ENCODE measurements at places on chromosomes 7 and 10. TPM values are rescaled to one million over a fixed set of nuclear protein-coding genes. Genes with fewer than 3 reads are reported as not detected.
A peak's percentile ranks its signal among the peaks of the same experiment; 100 is the strongest.

CRTAC1 gene
- total RNA-seq, result not detected

ITGB1 gene
- total RNA-seq, result 82.9 TPM

MSANTD7 gene
- total RNA-seq, result 26.9 TPM

RPEL1 gene
- not detected for total RNA-seq

PRPS1L1 gene
- not detected for total RNA-seq

DNA sequence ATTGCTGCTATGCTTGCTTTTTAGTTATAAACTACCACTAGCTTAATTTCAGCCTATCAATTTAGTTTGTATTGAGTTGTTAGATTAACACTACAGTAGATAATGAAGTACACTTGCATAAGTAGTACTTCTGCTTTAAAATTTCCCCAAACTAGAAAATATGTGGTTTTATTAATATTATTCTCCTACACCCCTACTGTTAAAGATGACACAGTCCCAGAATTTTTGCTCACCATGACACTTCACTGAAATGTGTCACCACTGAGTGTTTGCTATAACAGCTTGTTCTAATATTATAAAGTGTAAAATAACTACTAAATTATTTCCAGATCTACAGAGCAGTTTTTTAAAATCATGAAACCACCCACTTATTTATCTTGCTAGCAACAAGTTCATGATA, 31.6 kb downstream of the RHEB start:
- H3K27me3 ChIP-seq, result no peaks in the 10 kb centered on the region
- H3K36me3 ChIP-seq, result peaks cover 76% of the 10 kb centered on the region
- no peak overlapping the region for H3K27ac ChIP-seq
- no peak overlapping the region for H3K4me3 ChIP-seq
- no peak for DNase-seq
- H3K4me1 ChIP-seq, result no peaks in the 10 kb centered on the region

DNA sequence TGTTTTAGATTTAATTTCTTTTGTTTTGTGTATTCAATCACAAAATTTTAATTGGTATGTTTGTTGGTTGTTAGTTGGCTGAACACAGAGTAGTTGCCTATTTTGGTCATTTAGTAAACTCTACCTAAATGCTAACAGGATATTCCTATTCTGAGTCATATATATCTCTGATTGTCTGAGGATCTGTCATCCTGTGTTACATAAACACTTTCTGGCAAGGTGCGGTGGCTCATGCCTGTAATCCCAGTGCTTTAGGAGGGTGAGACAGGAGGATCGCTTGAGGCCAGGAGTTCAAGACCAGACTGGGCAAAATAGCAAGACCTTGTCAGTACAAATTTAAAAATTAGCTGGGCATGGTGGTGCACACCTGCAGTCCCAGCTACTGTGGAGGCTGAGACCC, 178.6 kb downstream of the PLCE1 start:
- no peaks in the 10 kb centered on the region for H3K4me1 ChIP-seq
- H3K4me3 ChIP-seq, result no peak overlapping the region
- no peak for DNase-seq
- H3K27ac ChIP-seq, result no peak overlapping the region

GRCh38 chr7:34463830-34464229, 194.2 kb upstream of the NPSR1 start:
- DNase-seq, result no peak
- H3K4me3 ChIP-seq, result no peak overlapping the region
- no peaks in the 10 kb centered on the region for H3K27me3 ChIP-seq
- no peak overlapping the region for H3K27ac ChIP-seq
- no peaks in the 10 kb centered on the region for H3K4me1 ChIP-seq

DNA sequence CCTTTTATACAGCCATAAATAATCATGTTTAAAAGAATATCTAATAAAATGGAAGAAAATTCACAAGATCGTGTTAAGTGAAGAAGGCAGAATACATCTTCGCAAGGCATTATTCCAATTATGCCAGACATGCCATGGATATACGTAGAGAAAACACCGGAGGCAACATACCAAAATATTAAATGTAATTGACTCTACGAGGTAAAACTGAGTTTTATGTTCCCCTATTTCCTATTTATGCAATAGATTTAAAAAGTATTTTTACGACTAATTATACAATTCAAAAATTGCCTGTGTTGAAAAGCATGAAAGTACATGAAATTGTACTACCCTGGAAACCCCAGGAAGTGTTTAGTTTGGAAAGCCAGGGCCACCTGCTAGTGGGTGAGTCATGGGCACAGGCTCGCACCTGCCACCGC, 936 bp upstream of the REPIN1 start:
- H3K4me1 ChIP-seq, result peaks cover 43% of the 10 kb centered on the region
- peak overlapping the region; percentile 83 for H3K4me3 ChIP-seq
- no peaks in the 10 kb centered on the region for H3K27me3 ChIP-seq

- DNase-seq, result no peak
- H3K36me3 ChIP-seq, result no peaks in the 10 kb centered on the region
- no peak overlapping the region for H3K4me3 ChIP-seq
- no peak overlapping the region for H3K27ac ChIP-seq
These were observed 863 bp downstream of the CALD1 start for GRCh38 chr7:134780166-134780828.

DNA sequence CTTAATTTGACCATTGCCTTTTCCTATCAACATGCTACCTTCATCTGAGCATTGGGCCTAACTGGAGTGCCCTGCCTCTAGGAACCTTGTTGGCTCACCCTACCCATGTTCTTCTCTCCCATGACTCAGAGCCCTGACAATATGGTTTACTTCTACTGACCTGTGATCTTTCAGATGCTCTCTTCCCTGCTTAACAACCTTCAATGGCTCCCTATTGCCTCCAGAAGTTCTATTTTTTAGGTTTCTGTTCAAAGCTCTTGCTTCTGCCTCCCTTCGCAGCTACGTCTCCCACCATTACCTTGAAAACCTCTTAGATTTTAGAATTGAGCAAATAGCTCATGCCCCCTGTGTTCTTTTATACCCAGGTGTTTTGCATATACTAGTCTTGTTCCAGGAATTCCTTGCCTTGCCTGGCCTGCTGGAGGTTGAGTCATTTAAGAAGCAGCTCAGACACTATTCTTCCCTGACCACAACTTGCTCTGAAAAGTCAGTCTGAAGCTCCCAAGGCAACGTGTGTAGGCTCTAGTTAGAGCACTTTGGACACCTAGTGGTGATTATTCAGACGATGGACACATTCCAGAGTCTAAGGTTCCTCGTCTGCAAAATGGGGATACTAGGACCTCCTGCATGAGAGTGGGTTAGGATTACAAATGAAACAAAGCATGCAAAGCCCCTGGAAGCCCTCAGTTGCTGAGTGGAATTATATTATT, 64.4 kb upstream of the EMX2 start:
- H3K27ac ChIP-seq, result no peak overlapping the region
- H3K36me3 ChIP-seq, result no peaks in the 10 kb centered on the region
- H3K27me3 ChIP-seq, result no peaks in the 10 kb centered on the region
- DNase-seq, result no peak

DNA sequence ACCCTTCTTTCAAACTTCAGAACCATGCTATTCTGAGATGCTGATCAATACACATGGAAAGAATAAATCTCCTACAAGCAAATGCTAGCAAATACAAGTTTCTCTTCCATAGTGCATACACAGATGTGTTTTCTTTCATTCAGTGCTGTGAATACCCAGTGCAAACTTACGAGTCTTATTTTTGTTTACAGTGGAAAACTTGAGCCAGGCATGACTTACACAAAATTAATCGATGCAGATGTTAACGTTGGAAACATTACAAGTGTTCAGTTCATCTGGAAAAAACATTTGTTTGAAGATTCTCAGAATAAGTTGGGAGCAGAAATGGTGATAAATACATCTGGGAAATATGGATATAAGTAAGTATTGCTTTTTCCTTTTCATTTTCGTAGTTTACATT, 48.8 kb downstream of the PNLIPRP3 start:
- no peak overlapping the region for H3K4me3 ChIP-seq
- H3K27ac ChIP-seq, result no peak overlapping the region
- no peaks in the 10 kb centered on the region for H3K36me3 ChIP-seq

DNA sequence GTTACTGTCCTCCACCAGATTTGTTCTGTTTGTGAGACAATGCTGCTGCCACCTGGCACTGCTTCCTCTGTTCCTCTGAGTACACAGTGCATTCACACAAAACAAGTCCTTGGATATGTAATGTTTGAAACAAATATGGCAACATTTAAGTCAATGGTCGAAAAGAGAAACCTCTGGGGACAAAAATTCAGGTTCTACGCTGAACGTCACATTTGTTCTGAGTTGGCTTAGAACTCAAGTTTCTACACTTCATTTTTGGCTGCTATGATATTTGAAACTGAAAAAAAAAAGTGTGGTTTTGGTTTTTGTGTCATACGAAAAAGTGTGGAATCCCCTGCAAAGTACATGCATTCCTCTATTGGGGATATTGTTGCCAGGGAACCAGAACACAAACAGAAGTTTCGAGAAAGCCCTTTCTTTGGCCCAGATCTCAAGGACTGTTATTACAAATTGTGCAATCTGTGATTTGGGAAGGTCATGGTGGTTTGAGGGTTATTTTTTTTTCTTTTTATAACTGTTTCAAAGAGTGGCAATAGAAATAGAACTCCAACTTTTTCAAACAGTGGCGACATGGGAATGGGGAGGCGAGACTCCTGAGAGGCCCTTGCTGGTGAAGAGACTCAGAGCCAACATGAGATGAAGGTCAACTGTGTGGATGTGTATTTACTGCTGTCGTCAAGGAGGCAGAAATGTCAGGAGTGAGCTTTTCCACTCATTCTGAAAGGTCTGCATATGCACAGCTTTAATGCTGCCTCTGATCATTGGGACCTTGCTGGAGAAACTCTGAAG, 127.5 kb downstream of the CUBN start:
- H3K4me1 ChIP-seq, result peaks cover 28% of the 10 kb centered on the region
- no peak overlapping the region for H3K4me3 ChIP-seq
- H3K27me3 ChIP-seq, result no peaks in the 10 kb centered on the region
- peak overlapping the region; percentile 21 for H3K27ac ChIP-seq
- H3K36me3 ChIP-seq, result no peaks in the 10 kb centered on the region
- no peak for DNase-seq

DNA sequence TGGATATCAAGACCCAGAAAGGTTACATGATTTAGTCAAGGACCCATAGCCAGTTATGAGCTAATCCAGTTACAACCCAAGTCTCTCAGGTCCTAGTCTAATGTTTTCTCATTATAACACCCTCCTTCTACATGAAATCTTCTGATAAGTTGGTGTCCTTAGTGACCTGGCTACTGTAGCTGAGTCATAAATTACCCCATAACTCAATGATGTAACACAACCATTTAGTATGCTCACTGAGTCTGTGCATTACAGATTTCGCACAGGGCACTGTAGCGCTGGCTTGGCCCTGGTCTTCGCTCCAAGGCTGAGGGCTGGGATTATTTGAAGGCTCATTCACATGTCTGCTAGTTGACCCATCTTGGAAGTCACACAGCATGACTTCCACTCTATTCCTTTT, 36.0 kb upstream of the GLCCI1 start:
- no peak overlapping the region for H3K4me3 ChIP-seq
- H3K27me3 ChIP-seq, result no peaks in the 10 kb centered on the region
- no peaks in the 10 kb centered on the region for H3K36me3 ChIP-seq
